Cerebellum (tissue), 4 donors: ENCODE measurements at places on chromosomes 13 and 19. TPM values are rescaled to one million over a fixed set of nuclear protein-coding genes. Genes with fewer than 3 reads are reported as not detected.

Gene MUC16
- total RNA-seq = not detected

GRCh38 chr19:29609636-29610035 lies 3.6 kb downstream of the POP4 start:
- DNase-seq = no peak

DNA sequence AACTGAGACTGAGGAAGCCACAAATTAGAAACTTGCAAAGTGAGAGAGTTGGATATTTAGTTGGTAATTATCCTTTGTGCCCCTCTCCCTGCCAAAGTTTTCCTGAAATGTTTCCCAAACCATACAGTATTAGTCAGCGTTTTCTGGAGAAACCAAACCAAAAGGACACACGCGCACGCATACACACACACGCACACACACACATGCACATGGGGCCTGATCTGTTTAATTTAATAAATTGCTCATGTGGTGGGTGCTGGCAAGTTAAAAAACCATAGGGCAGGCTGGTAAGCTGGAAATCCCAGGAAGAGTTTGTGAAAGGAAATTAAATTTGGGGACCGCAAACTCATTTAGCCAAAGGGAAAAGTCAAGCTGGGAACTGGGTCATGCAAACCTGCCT lies 11.7 kb upstream of the CYSLTR2 start:
- no peak for DNase-seq

- no peak for DNase-seq
Observed at GRCh38 chr13:76397413-76397812, 488.8 kb downstream of the KCTD12 start.

- no peak for DNase-seq
Observed at GRCh38 chr19:24081056-24081455, 5.9 kb upstream of the ZNF254 start.

DNA sequence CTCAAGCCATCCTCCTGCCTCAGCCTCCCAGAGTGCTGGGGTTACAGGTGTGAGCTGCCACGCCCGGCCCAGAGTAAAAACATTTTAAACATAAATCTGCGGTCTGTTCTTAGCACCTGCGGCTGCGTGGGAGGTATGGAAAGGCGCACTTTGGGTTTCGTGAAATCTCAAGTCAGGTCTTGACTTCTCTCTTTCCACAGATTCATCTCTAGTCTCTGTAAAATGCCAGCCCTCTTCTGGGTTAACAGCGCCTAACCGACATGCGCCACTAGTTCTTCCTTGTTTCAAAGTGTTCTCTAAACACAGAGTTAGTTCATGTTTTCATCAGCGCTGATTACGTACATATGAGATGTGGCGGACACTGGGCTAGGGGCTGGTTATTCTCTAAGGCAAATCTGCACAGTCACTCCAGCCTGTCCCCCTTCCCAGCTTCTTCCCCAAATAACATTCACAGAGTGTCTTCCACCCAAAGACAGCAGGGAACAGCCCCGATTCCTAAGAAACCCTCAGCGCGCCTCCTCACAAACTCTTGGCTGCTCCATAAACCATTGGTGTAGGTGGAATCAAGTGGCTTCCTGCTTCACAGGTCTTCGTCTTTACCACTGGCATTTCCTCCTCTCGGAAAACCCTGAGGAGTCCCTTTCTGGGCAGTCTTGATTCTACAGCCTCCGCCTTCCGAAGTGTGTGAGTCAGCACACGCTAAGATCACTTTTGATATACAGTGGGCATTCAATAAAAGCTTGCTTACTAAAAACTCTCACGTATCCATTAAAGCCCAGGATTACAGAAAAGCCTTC lies 1.4 kb downstream of the PARP4 start:
- no peak for DNase-seq

- DNase-seq = no peak
Observed at GRCh38 chr19:40517248-40517647, 50.4 kb downstream of the SPTBN4 start.
